ENCODE measurements at places on chromosomes 3 and 15.
A peak's percentile ranks its signal among the peaks of the same experiment; 100 is the strongest.

GRCh38 chr3:98577178-98577895 lies 16.1 kb downstream of the CPOX start:
- DNase-seq, result no peak

DNA sequence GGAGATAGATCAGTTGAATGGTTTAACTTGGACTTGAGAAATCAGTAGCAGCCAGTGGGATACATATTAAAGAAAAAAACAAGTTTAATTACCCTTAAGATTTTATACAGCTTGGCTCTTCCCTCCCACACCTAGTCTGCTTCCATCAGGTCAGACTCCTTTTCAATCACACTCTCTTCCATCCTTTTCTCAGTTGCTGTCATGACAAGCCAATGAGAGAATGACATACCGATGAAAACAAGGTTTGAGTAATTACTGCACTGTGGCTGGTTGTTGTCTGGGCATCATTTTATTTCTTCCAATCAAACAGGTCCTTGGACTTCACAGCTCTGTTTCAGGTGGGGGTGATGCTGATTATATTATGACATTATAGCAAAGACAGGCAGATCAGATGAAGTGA lies 424.6 kb downstream of the ZBTB20 start:
- no peak for DNase-seq

DNA sequence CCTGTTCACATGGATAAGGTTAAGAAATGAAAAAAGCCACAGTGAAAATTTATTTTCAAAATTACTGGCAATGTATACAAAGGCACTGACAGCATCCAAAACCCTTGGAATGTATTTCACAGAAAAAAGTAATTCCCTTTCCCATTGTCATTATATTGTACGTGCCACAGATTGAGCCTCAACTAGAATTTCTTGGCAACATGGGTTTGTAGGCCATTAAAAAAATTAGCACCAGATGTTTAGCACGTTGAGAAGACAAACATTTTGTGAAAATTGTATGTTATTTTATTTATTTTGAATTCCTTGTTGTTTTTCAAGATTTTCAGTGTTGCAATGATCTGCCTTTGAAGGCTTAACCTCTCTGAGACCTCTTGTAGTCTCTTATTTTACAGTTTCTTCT lies 76.3 kb upstream of the EPHB3 start:
- DNase-seq, result no peak

GRCh38 chr15:96369825-96370621 lies 39.5 kb downstream of the NR2F2 start:
- no peak for DNase-seq

GRCh38 chr3:191051037-191051436 lies 148.0 kb upstream of the OSTN start:
- DNase-seq, result no peak

GRCh38 chr15:58999694-59000093 lies 12.2 kb downstream of the RNF111 start:
- DNase-seq, result no peak

DNA sequence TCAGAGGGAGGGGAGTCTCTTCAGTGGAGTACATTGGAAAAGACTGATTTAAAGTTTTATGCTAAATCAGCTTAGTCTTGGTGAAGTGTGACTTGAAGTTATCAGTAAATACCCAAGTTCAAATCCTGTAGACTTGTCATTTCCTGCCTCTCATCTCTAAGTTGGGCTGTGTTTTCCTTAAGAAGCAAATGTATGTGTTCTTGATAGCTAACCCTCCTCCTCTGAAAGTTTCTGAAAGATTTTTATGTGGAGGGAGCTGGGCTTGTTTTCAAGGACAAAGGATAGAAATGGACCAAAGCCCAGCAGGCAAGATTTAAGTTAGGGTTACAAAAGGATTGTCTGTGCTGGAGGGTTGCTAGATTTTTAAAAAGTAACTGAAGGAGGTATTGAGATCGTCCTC lies 4.2 kb downstream of the MAPKBP1 start:
- DNase-seq, result no peak

DNA sequence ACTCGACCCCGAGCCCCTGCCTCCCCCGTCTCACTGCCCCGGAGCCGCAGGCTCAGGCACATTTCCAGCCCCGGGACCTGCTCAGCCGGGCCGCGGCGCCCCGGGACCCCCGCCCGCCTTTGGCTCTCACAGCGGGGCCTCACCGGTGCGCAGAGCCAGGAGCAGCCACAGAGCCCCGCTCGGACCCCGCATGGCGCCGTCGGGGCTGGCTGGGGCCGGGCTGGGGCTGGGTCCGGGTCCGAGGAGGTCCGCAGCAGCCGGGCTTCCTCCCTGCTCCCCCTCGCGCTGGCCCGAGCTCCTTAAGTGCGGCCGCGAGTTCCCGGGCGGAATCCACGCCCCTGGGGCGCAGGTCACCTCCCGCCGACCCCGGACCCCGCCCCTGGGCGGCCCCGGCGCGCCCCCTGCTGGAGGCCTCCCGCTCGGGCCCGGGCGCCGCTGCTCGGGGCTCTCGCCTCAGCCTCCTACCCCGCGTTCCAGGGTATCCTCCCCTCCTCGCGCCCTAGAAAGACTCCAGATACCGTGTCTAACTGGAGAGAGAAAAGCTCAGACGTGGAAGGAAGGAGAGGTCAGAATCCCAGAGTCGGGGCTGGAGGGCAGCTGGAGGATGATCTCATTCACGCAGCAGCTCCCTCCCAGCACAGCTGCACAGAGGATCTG lies at the start of gene MELTF:
Gene MELTF (minus strand): TSS at position 307 of the 657 bp plus-strand sequence. CDS start 115 bp downstream, at position 192.
- DNase-seq, result peak; percentile 86

GRCh38 chr3:168671091-168671490 lies 575.4 kb upstream of the GOLIM4 start:
- DNase-seq, result no peak

GRCh38 chr15:77018796-77019505 lies 24.0 kb downstream of the PSTPIP1 start:
- no peak for DNase-seq

GRCh38 chr15:40739047-40739446 lies 16.0 kb downstream of the RMDN3 start:
- no peak for DNase-seq

GRCh38 chr15:68713874-68714273 lies 106.8 kb downstream of the ANP32A start:
- DNase-seq, result no peak

DNA sequence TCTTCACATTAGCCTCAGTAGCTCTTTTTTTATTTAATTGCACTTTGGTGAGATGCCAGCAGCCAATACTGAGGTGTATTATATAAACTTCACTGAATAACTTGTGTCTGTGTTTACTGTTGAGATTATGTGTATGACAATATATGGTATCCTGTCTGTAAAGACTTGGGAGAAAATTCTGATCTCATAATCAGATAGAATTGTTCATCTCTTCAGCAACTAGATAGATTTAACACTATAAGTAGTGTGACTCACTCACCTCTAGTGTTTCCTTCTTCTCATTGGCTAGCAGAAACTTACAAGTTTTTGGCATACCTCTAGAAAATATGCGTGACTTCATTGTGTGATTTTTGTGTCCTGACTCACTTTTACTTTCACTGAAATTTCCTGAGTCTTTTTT lies 67.6 kb upstream of the TGFBR2 start:
- no peak for DNase-seq

DNA sequence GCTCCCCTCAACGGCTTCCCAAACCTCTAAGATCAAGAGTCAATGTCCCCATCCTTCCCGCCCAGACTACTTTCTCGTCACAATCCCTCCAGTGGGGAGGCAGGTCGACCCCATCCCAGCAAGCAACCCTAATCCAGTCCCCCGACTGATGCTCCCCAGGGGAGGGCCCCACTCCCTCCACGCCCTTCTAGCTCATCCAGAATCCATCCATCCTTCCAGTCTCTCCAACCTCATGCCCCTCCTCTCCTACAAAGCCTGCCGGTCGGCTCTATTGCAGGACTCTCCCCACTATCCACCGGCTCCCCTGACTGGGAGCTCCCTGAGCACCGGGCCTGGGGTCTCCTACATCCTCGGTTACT lies 1.3 kb downstream of the ADAMTS7 start:
- DNase-seq, result no peak

DNA sequence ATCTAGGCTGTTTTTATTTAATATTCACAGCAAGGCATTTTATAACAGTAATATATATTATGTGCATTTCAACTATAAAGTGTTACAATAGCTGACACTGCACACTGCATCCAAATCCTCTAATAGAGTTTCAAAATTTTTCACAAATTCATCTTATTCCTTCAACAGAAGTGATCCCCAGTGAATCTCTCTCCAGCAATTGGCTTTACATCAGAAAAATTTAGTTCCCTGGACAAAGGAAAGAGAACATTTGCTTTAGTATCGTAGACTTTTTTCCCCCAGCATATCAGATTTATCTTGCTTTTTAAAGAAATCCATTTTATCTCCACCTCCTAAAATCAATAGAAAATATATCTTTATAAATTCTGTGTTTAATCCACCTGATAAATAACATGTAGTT lies 868.6 kb downstream of the TBL1XR1 start:
- DNase-seq, result no peak

DNA sequence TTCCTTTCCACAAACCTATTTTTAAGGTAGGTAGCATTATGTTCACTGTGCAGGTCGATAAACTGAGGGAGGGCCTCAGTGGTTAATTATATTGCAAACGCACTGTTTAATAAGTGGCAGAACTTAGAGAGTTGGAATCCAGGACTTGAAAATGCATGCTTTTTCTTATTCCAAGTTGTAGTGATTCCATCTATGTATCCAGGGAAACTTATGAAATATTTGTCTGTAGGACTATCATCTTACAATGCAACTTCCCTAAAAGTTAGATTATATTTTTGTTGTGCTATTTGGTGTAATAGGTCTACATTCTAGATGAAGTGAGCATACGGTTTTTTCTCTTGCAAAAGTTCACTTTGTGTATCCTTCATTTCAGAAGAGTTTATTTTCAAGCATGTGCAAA lies 419.5 kb downstream of the NAALADL2 start:
- no peak for DNase-seq

GRCh38 chr15:70633991-70634390 lies 129.4 kb downstream of the UACA start:
- DNase-seq, result no peak

DNA sequence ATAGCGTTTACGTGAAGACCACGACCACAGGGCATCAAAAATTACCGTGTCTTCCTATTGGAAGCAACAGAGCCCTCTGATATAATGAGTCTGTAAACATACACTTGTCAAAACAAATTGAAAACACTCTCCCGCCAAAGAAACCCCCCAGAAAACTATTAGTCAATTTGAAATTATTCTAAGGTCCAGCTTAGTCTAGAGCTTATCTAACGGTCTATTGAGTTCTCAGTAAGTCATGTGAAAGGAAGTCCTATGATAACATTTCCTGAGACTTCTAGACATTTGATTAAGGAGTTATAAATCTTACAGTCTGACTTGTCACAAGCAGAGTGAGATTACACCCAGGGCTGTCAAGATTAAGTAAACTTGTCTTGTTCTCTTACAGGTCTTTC lies 356.3 kb downstream of the FOXP1 start:
- no peak for DNase-seq

GRCh38 chr3:46695177-46695961 lies 1.9 kb upstream of the ALS2CL start:
- DNase-seq, result peak; percentile 84

- no peak for DNase-seq
Observed at GRCh38 chr3:169348276-169348675, 315.2 kb downstream of the MECOM start.

DNA sequence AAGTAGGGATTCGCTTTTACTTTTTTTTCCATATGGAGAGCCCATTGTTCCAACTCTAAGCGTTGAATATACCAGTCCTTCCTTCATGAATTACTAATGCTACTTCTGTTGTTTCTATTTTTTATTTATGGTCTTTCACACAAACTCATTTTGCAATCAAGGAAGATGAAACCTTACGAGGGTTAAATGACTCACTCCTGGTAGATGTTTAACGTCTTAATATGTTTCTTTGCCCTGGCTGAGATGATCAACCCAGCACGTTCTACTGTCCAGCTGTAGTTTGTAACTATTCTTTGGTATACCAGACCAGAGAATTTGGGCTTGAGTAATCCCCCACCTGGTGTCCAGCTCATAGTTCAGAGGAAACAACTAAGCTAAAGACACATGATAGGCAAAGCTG lies 23.1 kb downstream of the CDCP1 start:
- no peak for DNase-seq

- DNase-seq, result no peak
Observed at GRCh38 chr3:100099621-100100020, 14.7 kb downstream of the FILIP1L start.

- no peak for DNase-seq
Observed at GRCh38 chr15:32041294-32041693, 11.0 kb downstream of the CHRNA7 start.

- DNase-seq, result no peak
Observed at GRCh38 chr3:184815046-184815930, 3.3 kb downstream of the VPS8 start.

GRCh38 chr15:74391582-74392450 lies 24.4 kb upstream of the CYP11A1 start:
- no peak for DNase-seq

DNA sequence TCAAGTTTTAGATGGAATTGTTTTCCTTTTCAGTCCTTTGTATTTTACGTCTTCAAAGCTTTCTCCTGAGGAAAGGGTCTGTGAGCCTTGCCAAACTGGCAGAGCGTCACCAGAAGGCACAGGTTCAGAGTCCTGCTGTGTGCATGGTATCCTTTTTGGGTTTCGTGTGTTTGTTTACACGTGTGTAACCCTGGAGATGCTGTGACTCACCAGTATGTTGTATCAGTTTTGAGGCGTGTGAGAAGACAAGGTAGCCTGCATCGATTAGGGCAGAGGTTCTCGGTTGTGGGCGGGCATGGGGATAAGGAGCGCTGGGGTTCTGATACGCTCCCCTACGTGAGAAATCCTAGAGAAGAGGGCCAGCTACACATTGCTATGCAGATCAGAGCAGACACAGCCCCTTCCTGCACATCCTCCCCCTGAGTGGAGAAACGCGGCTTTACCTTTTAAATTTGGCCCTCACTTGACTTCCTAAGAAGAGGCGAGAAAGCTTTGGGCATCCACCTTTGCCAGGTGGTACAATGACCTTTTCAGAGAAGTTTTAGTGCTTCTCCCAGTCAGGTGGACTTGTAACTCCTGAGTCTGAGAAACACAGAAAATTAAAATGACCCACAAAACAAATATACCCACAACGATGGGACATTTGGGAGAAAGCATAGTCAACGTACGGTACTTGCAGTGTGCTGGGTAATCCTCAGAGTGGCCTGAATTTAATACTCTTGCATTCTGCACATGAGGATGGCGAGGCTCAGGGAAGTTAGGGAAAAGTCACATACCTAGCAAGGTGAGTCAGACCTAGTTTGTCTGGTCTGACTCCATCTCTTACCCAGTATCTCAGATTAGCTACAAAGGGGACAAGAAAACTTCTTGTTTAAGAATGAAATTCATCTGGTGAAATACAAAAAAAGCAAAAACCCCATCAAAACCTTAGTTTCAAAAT lies 38.1 kb downstream of the TRAK1 start:
- no peak for DNase-seq

DNA sequence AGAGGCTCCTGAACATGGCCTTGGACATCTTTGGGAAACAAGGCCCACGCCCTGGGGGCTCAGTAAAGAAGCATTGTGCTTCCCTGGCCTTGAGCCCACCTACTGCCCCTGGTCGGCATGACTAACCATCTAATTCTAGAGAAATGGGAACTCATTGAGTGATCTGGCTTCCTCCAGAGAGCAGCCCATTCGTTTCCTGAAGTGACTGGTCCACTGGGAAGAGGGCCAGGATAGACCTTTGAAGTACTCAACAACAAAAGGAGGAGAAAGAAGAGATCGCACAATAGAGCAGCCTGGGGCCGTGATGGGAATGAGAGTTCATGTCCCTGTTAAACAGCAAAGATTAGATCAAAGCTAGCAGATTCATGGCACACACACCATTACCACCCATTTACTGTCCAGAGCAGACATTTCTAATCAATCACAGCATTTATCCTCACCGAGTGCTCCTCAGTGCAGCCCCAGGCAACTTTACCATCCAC lies 514.4 kb upstream of the PROK2 start:
- DNase-seq, result no peak

Data from Right ventricle myocardium inferior (tissue), 1 donor.